Right atrium auricular region (tissue), 2 donors: ENCODE measurements at places on chromosomes 1 and 21. TPM values are rescaled to one million over a fixed set of nuclear protein-coding genes. Genes with fewer than 3 reads are reported as not detected.

GRCh38 chr21:46151261-46151988 is 4.0 kb downstream of the FTCD start:
- no peaks in the 10 kb centered on the region for H3K36me3 ChIP-seq
- H3K27ac ChIP-seq: no peak overlapping the region
- H3K27me3 ChIP-seq: no peaks in the 10 kb centered on the region
- H3K4me3 ChIP-seq: no peak overlapping the region
- DNase-seq: no peak

DNA sequence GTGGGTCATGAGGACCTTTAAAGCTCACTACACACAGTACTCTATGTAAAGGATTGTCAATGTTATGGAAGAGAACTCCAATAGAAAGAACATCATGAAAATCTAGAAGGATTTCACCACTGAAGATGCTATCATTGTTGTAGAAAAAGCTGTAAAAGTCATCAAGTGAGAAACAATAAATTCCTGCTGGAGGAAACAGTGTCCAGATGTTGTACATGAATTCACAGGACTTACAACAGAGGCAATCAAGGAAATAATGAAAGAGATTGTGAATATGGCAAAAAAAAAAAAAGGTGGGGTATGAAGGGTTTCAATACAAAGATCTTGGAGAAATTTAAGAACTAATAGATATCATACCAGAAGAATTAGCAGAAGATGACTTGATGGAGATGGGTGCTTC is 355.1 kb upstream of the ZRANB2 start:
- no peak overlapping the region for H3K4me3 ChIP-seq
- no peaks in the 10 kb centered on the region for H3K36me3 ChIP-seq
- H3K4me1 ChIP-seq: no peaks in the 10 kb centered on the region

- H3K4me1 ChIP-seq: no peaks in the 10 kb centered on the region
- H3K27ac ChIP-seq: no peak overlapping the region
- DNase-seq: no peak
- H3K36me3 ChIP-seq: no peaks in the 10 kb centered on the region
Observed at GRCh38 chr1:205339717-205340116, 17.0 kb downstream of the KLHDC8A start.

GRCh38 chr1:246147524-246148461 is 359.3 kb downstream of the SMYD3 start:
- no peaks in the 10 kb centered on the region for H3K27me3 ChIP-seq
- no peak overlapping the region for H3K27ac ChIP-seq
- no peaks in the 10 kb centered on the region for H3K4me1 ChIP-seq
- no peaks in the 10 kb centered on the region for H3K36me3 ChIP-seq
- no peak overlapping the region for H3K4me3 ChIP-seq
- DNase-seq: no peak

DNA sequence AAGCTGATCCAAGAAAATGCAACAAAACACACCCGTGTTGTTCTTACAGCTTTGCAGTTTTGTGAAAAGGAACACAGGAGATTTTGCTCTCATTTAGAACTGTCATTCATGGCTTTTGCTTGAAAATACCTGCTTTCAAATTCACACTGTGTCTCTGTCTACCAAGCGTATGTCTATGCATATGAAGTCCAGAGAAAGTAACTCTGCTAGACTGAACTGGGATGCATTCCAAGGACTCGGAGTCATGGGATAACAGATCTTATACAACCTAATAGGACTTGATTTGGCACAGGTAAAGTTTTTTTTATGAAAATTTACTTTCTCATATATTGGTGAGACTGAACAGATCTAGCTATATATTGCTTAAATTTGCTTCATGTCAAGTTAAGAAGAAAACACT is 102.4 kb downstream of the PTGER3 start:
- H3K27me3 ChIP-seq: no peaks in the 10 kb centered on the region
- no peaks in the 10 kb centered on the region for H3K4me1 ChIP-seq
- no peaks in the 10 kb centered on the region for H3K36me3 ChIP-seq

GRCh38 chr1:31239653-31240241 is at the start of gene NKAIN1:
Gene NKAIN1, minus strand, starts transcription at chr1:31239887. Its CDS starts 340 bp downstream, at chr1:31239547.
- no peak for DNase-seq
- peaks cover 6% of the 10 kb centered on the region for H3K27me3 ChIP-seq
- H3K27ac ChIP-seq: no peak within 1 kb of the TSS

Gene TEDDM1
- total RNA-seq: not detected

Gene ZNF683
- total RNA-seq: not detected
